ENCODE measurements at places on chromosomes 6 and 20.

- no peak for DNase-seq
Measured at GRCh38 chr6:107125771-107126170, 10.5 kb upstream of the BEND3 start.

DNA sequence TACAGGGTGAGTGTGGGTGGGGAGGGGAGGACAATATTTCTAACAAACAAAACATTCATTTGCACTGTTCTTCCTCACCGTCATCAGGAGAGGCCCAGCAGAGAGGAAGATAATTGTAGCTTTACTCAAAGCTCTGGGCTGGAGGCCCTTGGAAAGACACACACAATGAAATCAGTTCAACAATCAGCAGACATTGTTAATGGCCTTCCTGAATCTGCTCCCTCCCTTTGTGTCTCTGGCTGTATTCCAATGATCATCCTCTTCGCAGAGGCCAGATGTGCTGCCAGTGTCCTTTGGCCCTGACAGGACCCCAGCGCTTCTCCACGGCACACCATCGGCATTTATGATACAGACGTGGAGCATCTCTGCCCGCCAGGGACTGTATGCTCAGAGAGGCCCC lies 44.6 kb upstream of the LRFN2 start:
- no peak for DNase-seq

DNA sequence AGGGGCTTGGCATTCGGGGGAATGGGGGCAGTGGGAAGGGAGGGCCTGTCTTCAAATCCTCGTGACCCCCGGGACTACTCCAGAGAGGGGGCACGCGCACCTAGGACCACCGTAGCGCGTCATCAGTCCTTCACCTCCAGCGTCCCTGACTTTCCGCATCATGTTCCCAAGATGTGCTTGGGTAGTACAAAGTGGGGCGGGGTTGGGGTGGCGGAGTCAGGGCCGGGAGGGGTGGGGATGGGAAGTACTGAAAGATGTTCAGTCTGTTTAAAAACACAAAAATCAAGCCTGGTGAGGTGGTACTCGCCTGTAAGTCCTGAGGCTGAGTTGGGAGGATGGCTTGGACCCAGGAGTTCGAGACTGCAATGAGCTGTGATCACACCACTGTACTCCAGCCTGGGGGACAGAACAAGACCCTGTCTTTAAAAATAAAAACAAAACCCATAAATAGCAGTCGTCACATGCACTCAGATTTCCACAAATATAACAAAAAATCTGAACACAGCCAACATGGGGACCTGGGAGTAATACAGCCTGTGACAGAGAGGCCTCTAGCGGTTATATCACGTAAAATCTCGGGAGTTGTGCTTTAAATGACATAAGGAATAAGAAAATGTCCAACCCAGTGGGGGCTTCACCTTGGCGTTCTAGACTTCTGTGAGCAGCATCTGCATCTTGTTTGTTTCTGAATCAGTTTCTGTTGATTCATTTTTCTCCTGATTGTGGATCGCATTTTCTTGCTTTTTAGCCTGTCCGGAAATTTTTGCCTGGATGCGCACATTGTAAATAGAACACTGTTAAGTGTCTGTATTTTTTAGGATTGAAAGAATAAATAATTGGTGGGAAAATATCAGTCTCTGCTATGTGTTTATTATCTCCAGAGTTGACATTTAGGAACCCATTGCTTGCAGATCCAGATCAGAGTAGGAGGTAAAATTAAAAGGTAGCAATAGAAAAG lies 698 bp upstream of the LRP11 start:
- DNase-seq, result peak; percentile 90

DNA sequence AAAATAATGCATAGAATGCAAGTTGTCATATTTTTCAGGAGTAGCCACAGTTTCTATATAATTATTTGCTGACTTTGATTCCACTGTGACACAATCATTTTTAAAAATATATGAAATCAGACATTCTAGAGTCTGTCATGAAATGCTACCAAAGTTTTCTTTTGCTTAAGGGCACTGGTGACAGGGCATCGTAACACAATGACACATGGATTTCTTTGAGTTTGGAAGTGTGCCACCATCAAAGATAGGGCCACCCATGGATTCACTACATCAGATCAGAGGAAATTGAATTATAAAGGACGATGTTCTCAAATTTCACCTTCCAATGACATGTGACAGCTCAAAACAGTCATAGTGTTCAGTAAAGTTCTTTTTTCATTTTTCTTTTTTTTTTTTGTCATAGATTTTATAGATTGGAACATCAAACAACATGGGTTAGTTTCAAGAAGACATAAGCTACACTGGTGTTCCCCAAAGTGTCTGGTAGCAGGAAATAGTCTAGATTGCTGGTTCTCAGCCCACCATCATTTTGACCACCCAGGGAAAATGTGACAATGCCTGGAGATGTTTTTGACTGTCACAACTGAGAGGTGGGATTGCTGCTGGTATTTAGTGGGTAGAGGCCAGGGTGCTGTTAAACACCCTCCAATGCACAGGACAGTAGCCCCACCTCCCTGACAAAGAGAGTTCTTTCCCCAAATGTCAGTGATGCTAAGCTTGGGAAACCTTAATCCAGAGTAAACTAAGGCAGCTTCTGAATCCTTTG lies 123.8 kb upstream of the DOK5 start:
- DNase-seq, result no peak

GRCh38 chr6:56714273-56714672 lies 71.6 kb upstream of the DST start:
- DNase-seq, result no peak

GRCh38 chr6:39791850-39792539 lies at the start of gene DAAM2:
TSS of gene DAAM2 (plus strand) at chr6:39792376. CDS start at chr6:39856303, 63,927 bp downstream.
- peak; percentile 66 for DNase-seq

DNA sequence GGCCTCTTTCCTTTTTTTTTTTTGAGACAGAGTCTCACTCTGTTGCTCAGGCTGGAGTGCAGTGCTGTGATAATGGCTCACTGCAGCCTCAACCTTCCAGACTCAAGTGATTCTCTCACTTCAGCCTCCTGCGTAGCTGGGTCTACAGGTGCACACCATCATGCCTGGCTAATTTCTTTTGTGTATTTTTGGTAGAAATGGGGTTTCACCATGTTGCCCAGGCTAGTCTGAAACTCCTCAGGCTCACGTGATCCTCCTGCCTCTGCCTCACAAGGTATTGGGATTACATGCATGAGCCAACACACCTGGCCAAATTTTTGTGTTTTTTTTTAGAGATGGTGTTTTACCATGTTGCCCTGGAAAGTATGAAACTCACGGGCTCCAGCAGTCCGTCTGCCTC lies 29.3 kb downstream of the SRC start:
- no peak for DNase-seq

DNA sequence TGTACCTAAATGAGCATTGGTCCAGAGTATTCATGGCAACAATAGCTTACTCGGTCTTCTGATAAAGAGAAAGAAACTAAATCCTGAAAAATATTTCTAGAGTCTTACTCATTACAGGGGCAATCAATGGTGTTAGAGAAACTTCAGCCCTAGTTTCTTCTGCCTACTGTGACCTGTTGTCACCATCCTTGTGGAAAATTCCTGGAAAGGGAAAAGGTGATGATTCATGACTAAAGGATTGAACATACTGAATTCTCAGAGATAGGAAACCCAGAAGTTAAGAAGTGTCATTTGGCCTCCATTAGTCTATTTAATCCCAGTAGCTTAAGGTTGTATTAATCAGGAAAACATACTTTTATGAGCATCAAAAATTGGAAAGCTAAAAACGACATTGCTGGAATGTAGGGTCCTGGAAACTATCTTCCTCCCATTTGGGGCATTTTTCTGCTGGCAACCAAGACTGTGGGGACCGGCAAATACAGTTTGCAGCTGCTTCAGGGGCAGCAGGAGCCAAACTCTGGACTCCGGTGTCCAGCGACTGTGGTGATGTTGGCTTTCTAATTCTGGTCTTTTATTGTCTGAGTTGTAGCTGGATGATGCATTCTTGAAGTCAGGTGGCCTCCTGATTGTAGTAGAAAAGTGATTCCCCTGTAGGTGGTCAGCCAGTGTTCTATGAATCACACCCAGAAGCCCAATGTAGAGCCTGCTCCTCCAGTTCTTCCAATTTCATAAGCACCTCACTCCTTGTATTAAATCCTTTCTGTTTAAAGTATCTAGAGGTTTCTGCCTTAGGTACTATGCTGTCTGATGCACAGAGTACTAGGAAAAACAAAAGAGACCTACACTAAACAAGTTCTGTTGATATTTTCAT lies 67.6 kb downstream of the LCA5 start:
- DNase-seq, result no peak

DNA sequence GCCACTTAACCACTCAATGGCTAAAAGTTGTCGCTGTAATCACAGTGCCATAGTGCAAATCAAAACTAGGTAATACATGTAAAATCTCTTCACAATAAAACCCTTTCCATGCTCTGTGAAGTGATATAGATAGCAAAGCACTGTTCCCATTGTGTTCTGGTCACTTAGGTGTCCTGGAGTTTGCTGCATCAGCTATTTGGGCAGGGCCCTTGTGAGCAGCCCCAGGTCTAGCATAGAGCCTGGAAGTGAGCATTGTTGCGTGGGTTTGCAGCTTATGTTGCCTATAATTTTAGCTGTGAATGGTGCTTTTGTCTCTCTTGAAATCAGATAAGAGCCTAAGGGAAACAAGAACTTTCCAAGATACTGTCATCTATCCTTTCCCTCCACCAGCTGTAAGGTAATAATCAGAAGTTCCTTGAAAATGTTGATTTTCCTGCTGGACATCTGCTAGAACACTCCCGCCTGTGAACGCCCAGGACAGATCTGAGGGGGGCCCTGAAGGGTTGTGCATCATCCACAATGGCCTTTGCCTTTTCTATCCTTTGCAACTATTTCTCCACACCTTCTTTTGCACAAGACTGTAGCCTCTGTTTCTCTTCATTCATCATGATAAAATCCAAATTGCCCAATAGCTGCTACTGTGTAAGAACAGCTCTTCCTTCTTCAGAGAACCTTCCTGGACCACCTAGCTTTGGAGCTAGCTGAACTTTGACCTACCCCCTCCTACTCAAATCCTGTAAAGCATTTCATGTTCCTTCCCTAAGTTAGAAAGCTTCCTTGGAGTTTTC lies 57.0 kb downstream of the TNFAIP3 start:
- no peak for DNase-seq

DNA sequence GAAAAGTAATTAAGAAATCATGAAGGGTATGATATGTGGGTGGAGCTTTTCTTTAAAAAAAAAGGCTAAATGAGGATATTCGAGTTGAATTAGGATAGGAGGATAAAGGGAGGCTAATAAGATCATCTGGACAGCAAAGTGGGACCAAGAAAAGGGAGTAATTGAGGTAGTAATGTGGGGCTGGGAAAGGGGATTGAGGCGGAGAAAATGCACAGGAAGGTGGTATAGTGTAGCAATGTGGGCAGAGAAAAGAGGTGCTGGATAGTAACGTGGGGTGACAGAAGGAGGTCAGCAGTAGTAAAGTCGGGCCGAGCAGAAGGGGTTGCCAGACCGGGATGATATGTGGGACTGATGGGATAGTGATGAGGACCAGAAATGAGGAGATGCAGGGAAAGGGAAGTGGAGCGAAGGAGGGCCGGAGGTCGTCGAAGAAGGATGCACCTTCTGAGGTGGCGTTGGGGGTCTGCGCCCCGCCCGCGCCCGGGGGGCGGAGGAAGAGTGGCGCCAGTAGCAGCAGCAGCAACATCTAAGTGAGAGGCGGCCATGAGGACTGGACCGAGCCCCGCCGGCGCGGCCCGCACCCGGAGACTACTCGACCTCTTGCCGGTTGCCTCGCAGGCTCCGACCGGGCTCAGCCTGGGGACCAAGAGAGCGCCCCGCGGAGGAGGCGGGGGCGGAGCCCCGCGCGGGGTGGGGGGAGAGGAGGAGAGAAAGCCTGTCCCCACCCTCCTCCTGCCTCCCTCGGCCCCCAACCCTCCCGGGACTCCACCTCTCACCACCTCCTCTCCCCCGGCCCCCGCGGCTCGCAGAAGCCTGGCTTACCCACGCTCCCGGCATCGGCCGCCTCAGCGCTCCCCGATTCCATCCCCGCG lies 887 bp downstream of the GABBR1 start:
- DNase-seq, result peak; percentile 72

DNA sequence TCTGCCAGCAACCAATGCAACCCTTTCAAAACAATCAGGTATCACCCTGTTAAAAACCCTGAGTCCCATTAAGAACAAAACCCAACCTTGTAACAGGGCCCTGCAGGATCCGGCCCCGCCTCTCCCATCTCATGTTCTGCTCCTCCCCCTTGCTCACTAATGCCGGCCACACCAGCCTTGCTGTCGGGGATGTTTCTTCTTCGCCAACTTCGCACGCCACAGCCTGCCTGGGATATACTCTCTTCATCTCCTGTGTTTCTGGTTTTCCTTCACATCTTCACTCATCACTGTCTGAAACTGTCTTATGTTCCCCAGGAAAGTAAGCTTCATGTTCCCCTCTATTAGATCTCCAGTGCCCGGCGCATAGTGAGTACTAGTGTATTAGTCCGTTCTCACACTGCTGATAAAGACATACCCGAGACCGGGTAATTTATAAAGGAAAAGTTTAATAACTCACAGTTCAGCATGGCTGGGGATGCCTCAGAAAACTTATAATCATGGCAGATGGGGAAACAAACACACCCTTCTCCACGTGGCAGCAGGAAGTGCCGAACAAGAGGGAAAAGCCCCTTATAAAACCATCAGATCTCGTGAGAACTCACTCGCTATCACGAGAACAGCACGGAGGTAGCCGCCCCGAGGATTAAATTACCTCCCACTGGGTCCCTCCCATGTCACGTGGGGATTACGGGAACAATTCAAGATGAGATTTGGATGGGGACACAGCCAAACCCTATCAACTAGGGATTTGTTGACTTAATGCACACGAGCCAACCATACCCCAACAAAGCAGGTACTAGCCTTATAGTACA lies 5.1 kb downstream of the TP53RK start:
- DNase-seq, result peak; percentile 92

GRCh38 chr6:105178110-105178509 lies 1.7 kb downstream of the POPDC3 start:
- DNase-seq, result no peak

DNA sequence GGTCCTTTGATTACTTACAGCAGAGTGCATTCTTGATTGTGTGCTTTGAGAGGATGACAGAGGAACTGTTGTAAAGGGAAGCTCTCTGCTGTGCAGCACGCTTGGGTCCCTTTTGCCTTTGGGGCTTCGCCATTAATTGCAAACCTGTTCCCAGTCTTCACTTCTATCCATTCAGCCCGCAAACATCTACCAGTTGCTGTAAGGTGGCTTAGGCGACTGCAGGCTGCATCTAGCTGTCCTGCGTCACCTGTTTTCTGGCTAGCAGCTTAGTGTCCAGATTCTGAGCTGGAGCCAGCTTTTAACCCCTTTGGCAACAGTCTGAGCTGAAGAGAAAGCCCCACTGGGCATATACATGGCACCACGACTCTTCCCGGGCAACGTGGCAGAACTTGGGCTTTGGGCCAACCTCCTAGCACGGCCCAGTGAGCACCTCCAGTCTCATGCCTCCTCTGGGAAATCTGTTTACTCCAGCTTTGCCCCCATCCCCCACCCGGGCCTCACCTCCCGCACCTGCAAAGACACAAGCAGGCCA lies 2.5 kb upstream of the FASTKD5 start:
- DNase-seq, result peak; percentile 49

Data from GM23338 (cell line).